Naive thymus-derived CD4-positive, alpha-beta T cell (primary cell): ENCODE measurements at places on chromosomes 16 and 17. TPM values are rescaled to one million over a fixed set of nuclear protein-coding genes. Genes with fewer than 3 reads are reported as not detected.
A peak's percentile ranks its signal among the peaks of the same experiment; 100 is the strongest.

DNA sequence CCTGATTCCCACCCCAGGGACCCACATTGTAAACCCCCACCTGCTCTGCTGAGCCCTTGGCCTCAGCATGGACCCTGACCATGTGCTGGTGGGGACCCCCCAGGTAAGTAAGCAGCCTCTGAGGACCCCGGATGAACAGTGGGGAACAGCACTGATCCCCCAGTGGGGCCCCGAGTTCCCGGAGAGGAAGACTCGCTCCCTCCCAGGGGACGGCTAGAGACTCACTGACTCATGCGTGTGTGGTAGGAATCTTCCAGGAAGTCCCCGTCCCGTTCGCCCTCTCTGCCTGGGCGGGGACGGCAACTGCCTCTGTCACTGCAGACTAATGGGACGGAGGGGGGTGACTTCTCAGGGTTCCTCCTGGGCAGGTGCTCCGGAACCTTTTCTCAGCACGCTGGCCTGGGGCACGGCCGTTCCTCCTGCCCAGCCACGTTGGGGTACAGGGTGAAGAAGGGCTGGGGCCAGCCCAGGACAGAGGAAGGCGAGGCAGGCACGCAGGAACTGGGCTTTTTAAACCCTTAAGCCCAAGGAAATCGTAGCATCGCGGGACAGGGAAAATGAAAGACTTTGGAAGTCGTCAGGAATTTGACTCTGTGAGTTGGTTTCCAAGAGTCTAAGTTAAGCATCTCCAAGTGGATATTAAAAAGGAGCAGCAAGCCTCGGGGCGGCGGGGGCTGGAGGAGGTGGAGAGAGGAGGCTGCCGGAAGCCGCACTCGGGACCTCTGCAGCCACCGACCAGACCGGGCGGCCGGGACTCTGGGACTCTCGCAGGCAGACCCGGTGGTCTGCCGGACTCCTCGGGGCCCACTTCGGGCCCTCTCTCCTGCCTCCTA, 178.7 kb downstream of the SEC14L1 start:
- DNase-seq: no peak

GRCh38 chr16:67397036-67397801, 3.9 kb upstream of the TPPP3 start:
- DNase-seq: no peak

DNA sequence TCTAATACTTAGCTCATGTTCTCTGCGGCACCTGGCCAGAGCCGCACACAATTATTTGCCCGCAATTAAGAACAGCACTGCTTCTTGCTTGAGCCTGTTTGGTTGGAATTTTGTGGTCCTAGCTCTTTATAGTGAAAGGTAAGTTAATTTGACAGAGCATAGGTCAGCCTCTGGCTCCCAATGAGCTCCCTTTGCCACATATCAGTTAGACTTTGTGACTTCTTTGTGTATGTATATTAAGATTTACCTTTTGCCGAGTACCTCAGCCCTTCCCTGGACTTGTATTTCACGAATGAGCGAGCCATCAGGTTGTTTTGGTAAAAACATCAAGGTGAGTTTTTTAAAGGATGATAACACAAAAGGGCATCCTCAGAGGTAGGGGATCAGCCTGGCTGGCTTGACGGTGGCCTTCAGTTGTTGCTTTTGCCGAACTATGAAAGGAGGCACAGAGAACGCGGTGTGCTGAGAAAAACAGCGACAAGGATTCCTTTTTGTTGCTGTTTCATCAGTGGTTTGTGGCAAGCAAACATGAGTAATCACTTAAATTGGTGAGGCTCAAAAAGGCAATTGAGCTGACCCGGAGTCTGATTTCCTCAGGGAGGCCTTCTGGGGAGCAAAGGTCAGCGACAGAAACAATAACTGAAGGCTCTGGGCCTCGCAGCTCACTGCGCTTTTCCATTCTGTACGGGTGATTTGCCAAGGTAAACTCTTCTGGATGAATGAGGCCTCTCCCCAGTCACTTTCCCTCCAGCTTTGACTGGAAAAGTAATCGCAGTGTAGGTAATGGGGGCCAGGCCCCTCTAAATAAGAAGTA, 163.6 kb downstream of the HS3ST3A1 start:
- no peak for DNase-seq

- no peak for DNase-seq
Measured at GRCh38 chr16:52547834-52548215, 882 bp upstream of the TOX3 start.

GRCh38 chr16:16905850-16906249, 526.9 kb downstream of the NPIPA7 start:
- DNase-seq: no peak

GRCh38 chr17:20206068-20206467, 196.9 kb downstream of the SPECC1 start:
- DNase-seq: no peak

GRCh38 chr17:17837380-17837821, 615 bp upstream of the SREBF1 start:
- no peak for DNase-seq

- DNase-seq: no peak
Measured at GRCh38 chr17:69448431-69449102, 34.1 kb downstream of the MAP2K6 start.

DNA sequence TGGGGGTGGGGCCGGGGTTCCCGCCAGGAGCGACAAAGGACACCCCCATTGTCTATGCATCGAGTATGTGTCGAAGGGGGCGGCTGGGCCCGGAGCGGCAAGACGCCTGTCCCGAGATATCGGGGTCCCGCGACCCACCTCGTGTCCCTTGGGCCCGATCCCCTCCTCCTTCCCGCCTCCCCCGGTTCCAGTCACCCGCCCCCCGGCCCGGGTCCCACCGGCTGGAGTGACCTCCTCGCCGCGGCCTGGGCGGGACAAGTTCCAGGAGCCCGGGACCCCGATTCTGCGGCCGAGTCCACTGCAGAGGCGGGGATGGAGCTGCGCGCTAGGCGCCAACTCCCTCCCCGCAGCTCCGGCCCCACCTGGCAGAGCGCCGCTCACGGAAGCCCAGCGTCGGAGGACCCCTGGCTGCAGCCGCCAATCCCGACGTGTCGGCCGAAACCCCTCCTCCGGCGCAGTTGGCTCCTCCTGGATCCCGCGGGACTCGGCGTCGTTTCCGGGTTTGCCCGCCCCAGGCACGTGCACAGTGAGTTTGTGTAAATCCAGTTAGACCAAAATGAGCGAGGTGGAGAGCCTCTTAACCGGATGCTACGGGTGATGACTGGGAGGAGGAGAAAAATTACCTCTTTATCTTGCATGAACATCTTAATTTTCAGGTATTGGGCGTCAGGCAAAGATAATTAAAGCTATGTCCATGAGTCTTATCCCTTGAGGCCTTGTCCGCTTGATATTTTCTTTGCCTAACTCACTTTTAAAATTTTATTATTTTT, at the start of gene NMRAL1:
NMRAL1 (minus strand) TSS at position 434 of the 770 bp plus-strand sequence. CDS start 493 bp downstream, outside the sequence.
- peak; percentile 82 for DNase-seq

DNA sequence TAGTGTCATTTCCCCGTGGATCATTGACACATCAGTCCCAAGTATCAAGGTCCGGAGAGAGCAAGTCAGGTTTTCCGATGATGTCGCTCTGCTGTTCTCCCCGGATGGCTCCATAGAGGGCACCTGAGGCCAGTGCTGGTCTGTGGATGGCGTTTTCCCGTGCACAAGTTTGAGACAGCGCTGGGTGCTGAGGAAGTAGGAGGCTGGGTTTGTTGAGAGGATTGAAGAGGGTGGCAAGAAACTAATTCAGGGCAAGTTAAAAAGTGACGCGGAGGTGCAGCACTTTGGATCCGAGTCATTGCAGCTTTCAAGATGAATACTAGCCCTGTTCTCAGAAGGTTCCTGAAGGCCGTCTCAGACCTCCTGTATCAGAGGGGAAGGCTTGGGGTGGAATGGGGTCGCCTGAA, 7.7 kb downstream of the NUBP1 start:
- no peak for DNase-seq

The CIBAR2 gene
- not detected for total RNA-seq

The TMC7 gene
- not detected for total RNA-seq

The CPNE7 gene
- total RNA-seq: 4.3 and 5.2 TPM in 2 replicates

The C16orf95 gene
- 8.6 and 8.9 TPM in 2 replicates for total RNA-seq

The CNTNAP1 gene
- total RNA-seq: 1.0 TPM

The LHX1 gene
- total RNA-seq: not detected
